Effector memory CD4-positive, alpha-beta T cell (primary cell): ENCODE measurements at places on chromosomes 4 and X.

- DNase-seq: no peak
Measured at GRCh38 chrX:94515009-94515408, 841.0 kb downstream of the FAM133A start.

DNA sequence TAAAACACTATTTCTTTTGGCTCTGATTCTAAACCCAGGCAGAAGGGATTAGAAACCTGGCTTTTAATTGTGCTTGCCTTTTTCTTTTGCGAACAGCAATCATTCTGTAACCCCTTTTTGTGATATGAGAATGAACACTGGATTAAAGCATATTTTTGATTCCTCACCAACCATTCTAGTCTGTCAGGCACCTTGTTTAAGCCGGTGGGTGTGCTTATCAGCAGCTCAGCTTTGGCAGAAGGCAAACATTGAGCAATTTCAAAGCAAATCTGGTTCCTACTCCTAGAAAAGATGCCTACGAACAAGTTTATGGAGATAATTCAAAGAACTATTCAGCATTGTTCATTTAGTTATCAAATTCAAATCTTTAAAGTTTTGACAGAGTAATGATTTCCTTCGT, 265.1 kb upstream of the FAM241A start:
- DNase-seq: no peak

- DNase-seq: no peak
Measured at GRCh38 chr4:73391774-73392173, 12.3 kb upstream of the ALB start.

GRCh38 chr4:106032851-106033286, 137.6 kb downstream of the NPNT start:
- no peak for DNase-seq

DNA sequence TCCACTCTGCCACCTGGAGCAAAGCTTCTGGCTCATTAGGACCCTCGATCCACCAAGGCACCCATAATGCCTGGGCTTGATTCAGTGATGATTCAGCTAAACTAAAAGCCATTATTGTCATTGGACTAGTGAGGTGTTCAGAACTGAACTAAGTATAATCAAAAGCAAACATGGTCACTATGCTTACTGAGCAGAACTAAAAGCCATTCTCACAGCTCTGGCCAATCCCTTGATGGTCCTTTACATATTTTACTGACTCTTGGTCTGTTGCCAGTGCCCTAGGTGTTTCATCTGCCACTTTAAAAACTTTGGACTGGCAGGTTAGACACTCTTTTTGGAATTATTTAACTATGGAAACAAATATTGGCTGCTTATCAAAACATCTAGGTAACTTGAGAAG, 703.5 kb downstream of the FAT4 start:
- no peak for DNase-seq

GRCh38 chr4:177964061-177964460, 521.8 kb upstream of the AGA start:
- DNase-seq: no peak

GRCh38 chr4:38943343-38943742, 75.7 kb downstream of the FAM114A1 start:
- no peak for DNase-seq

DNA sequence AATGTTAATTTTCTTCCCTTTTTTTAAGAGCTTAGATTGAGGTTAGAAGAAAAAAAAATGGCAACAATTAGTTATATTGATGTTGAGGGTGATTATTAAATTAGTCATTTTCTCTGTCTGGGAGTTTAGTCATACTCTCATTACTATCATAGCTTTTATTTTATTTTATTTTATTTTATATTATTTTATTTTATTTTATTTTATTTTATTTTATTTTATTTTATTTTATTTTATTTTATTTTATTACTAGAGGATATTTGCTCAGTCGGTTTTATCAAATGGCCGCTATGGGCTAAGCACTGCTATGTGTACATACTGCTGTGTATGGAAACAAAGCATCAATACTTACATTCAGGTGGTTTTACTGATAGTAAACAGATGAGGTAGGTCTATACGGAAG, 239.5 kb downstream of the RAPGEF2 start:
- DNase-seq: no peak

GRCh38 chrX:74370487-74370886, 50.8 kb upstream of the SLC16A2 start:
- DNase-seq: no peak

- no peak for DNase-seq
Measured at GRCh38 chrX:98939456-98939855, 1470.6 kb downstream of the PCDH19 start.

- no peak for DNase-seq
Measured at GRCh38 chrX:119359618-119360382, 39.3 kb upstream of the SLC25A43 start.

DNA sequence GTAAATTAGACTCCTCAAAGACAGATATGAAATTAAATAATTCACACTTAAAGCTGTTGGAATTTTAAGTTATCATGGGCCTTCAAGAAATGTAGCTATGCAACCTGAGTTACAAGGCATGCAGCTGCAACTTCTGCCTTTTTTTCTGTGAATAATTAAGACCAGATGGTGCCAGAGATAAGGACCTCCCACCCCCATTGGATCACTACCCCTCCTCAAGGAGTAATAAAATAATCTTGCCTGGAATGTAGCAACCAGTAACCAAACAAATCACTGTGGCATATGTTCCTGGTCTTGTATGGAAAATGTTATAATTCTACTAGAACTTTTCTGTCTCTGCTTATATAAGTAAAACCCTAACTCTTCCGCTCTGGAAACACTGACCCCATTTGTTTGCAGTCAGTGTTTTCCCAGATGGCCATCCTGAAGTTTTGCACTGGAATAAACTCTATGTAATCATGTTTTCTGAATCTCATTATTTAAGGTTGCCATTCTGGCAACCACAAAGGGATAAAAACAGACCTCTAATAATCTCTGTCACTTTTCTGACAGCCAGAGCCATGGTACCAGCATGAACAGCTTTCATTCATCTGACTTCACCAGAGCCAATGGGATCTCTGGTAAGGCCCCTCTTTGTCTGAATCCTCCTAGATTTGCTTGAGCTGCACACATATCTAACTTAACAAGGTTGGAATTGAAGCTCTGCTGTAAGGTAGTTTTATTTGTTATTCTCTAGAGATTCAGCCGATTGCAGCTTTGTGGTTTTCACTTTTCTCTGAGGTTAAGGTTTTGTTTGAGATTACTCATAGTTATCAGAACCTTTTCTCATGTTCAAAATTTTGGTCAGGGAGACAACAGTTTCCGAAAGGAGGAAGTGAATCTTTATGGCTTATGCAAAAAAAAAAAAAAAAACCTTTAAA, 274.6 kb downstream of the NAF1 start:
- no peak for DNase-seq

DNA sequence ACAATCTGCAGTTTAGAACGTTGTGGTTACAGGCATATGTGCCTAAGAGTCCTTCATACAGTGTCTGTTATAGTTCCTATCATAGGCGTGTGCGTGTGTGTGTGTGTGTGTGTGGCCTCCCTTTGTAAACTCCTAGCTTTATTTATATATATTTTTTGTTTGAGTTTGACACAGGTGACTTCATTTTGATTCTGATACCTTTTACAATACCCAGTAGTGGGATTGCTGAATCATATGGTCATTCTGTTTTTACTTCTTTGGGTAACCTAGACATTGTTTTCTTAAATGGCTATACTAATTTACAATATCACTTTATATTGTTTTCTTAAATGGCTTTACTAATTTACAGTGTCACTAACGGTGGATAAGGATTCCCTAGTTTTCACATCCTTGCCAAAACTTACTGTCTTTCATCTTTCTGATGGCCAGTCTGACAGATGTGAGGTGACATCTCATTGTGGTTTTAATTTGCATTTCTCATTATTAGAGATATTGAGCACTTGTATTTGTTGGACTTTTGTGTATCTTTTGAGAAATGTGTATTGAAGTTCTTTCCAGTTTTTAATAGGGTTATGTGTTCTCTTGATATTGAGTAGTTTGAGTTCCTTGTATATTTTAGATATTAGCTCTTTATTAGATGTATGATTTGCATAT, 211.1 kb upstream of the NUDT6 start:
- no peak for DNase-seq

DNA sequence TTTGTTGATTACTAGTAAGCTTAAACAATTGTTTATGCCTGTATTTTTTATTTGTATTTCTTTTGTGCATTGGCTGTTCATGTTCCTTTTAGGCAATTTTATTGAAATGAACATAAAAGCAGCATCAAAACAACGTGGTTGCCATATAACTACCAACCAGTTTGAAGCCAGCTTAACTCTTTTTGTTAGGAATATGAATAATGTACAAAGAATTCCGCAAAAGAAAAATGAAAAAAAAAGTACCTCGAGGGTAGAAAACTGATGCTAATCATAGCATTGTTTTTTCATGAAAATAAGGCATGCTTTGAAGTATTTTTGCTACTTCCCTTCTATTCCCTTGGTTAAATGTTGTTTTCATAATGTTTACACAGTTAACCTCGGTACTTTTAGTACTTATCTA, 1024.0 kb upstream of the SLIT2 start:
- no peak for DNase-seq

DNA sequence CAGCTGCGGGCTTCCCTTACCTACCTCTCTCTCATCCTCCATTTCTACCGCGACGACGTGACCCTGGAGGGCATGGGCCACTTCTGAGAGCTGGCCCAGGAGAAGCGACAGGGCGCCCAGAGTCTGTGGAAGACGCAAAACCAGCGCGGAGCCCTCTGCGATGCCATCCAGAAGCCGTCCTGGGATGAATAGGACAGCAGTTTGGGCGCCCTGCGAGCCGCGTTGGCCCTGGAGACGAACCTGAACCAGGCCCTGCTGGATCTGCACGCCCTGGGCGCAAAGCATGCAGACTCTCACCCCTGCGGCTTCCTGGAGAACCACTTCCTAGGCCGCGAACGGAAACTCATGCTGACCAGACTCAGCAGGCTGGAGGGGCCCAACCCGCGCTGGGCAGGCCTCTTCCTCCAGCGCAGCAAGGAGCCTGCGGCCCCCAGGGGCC, 52.7 kb upstream of the TMPRSS11F start:
- DNase-seq: no peak

DNA sequence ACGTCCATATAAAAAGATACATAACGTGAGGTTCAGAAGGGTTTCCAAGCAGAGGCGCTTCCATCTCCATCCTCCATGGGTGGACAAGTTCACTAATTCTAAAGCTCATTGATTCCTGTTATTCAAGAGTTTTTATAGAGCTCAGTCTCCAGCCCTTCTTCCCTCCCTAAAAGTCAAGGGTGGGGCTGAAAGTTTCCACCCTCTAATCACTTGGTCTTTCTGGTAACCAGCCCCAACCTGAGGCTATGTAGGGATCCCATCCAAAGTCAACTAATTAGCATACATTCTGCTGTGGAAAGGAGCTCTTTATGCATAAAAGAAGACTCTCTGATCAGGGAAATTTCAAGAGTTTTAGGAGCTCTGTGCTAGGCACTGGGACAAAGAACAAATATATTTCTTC, 46.9 kb upstream of the VEGFC start:
- no peak for DNase-seq
